ENCODE measurements at places on chromosomes 4 and X.
A peak's percentile ranks its signal among the peaks of the same experiment; 100 is the strongest.

- no peak for DNase-seq
Observed at GRCh38 chr4:152351080-152351479, 184.8 kb downstream of the FBXW7 start.

DNA sequence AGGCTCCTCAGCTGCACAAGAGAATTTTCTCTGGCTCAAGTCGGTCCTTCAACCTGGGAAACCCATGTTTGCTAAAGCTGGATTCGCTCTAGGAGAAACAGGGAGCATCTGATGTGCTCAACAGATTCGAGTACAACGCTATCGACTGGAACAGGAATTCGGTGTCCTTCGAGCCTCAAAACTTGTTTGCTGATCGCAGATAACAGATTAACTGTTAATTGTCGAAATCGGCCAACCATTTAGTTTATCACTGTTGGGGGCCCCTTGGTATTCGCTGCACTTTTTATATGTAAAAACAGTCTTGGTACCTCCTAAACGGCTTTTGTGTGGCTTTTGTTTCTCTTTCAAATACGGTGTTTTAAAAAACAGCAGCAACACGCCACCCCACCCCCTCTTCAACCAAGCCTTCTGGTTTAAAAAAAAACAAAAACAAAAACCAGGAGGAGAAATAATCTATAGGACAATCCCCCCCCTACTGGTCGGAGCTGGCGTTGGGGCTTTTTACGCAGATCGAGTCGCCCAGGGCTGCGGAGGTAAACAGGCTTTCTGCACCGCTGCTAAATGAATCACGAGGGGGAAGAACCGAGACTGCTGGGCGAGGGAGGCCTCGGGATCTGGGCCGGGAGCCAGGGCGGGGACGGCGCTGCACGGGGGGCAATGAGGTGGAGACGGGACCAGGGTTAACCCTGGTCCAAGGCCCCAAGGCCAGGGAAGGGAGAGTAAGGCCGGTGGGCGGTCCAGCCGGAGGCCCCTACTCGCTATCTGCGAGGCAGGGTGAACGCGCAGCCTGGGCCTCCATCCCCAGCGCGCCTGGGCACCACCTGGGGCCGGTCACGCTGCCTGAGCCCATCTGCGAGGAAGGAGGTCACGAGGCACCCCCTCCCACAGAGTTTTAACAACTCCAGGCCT lies 71.7 kb upstream of the BCOR start:
- peak; percentile 53 for DNase-seq

- DNase-seq, result no peak
Observed at GRCh38 chr4:41885456-41885855, 49.8 kb upstream of the TMEM33 start.

DNA sequence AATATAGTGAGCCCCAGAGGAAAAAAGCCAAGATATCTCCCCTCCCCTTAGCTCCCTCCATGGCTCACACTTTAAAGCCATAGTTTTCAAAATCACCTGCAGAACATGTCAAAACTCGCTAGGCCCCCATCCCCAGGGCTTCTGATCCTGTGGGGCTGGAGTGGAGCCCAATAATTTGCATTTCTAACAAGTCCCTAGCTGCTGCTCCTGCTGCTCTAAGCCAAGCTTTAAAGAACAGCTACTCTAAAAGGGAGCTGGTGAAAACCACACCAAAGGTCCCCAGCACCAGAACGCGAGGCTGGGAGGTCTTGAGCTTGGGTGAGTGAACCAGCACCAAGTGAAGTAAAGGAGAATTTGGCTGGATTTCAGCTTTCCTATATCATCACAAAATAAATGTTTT lies 237.1 kb downstream of the ZNF674 start:
- no peak for DNase-seq

DNA sequence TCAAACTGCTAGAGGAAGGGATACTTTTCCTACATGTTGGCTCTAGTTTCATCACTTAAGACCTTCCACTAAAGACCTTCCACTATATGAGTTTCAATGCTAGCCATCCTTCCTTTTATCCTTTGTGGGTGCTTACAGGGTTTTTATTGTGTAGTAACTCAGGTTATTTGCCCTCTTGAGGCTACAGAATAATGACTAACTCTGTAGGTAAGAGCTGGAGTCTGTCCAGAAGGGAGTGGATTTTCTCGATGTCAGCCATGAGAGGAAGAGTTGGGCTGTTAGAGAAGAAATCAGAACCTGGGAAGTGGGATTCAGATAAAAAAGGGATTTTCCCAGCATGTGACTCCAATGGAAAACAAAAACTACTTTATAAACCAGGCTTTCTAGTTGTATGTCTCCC lies 27.5 kb upstream of the HERC5 start:
- DNase-seq, result no peak

DNA sequence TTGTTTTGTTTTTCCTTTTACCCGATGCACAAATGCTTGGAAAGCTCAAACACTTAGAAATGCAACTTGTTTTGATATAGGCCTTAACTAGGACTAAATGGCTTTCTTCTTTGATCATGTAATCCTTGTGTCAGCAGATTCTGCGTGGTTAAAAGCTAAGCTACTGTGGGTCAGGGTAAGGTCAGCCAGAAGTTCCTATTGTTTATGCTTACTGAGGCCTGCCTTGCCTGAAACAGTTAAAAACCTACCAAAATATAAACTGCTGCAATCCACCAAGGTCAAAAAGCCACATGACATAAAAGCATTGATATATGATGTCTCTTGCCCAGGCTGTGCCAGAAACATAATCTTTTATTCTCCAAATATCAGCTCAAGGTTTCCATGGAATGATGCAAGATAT lies 223.4 kb downstream of the FAM47B start:
- DNase-seq, result no peak

- DNase-seq, result no peak
Observed at GRCh38 chr4:38672397-38673129, 8.6 kb downstream of the KLF3 start.

DNA sequence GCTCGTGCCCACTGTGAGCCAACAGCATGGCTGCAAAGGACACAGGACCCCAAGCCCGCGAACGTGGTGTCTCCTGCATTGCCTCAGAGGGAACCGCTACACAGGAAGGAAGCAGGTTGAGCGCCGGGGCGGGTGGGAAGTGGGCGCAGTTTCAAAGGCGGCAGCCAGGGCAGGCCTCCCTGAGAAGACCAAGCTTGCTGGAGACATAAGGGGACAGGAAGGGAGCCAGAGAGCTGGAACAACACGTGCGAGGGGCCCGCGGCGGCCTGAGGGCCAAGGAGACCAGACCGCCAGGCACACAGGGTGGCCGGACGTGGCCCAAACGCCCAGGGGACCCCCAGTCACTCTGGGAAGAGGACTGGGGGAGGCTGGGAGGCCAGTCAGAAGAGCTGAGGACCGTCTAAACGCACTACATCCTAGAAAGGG lies 32.0 kb downstream of the CTBP1 start:
- DNase-seq, result no peak

DNA sequence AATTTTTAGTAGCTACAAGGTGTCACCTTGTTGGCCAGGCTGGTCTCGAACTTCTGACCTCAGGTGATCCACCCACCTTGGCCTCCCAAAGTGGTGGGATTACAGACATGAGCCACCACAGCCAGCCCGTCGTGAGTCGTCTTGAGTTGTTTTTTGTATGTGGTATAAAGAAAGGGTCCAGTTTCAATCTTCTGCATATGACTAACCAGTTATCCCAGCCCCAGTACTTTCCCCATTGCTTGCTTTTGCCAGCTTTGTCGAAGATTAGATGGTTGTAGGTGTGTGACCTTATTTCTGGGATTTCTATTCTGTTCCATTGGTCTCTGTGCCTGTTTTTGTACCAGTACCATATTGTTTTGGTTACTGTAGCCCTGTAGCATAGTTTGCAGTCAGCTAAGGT lies 105.9 kb downstream of the OR13H1 start:
- no peak for DNase-seq

- DNase-seq, result no peak
Observed at GRCh38 chr4:119271361-119272085, 50.4 kb downstream of the FABP2 start.

- no peak for DNase-seq
Observed at GRCh38 chr4:156193106-156193505, 239.4 kb upstream of the CTSO start.

- no peak for DNase-seq
Observed at GRCh38 chr4:569958-570667, 6.0 kb downstream of the TMEM271 start.

GRCh38 chrX:121000589-121000988 lies 15.0 kb upstream of the CT47A1 start:
- no peak for DNase-seq

DNA sequence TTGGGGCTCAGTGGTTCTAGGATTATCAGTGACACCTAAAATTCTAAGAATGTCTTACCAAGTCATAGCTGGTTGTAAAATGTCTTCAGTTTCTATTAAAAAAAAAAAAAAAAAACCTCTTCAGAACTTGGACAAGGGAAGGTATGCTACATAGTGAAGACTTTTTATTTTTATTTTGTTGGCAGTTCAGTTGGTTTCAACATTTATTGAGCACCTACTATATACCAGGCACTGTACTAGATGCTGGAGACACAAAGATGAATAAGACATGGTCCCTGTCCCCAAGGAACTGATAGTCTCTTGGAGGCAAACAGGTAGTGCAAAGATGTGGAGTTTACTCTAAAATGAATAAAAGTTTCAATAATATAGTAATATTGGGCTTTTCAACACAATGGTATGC lies 8.9 kb upstream of the BBS7 start:
- DNase-seq, result no peak

DNA sequence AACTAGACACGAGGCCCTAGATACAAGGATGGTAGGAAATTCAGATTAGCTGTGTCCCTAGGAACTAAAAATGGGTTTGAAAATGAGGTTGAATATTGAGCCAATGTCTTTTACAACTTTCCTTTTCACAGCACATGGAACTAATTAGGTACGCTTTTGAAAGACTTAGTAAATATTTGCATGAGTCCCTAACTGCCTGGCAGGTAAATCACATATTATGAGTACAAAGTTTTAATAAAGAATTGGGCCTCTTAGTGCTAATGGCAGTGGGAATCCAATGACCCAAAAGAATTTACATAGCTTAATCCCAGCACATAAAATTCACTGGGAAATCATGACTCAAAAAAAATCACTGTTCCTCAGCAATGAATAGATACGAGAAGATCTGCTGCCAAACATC lies 16.8 kb downstream of the MUC7 start:
- no peak for DNase-seq

- no peak for DNase-seq
Observed at GRCh38 chr4:76874176-76874575, 23.8 kb downstream of the SOWAHB start.

GRCh38 chr4:106892786-106893185 lies 143.3 kb downstream of the DKK2 start:
- DNase-seq, result no peak

- no peak for DNase-seq
Observed at GRCh38 chr4:8176547-8177399, 18.2 kb upstream of the ABLIM2 start.

DNA sequence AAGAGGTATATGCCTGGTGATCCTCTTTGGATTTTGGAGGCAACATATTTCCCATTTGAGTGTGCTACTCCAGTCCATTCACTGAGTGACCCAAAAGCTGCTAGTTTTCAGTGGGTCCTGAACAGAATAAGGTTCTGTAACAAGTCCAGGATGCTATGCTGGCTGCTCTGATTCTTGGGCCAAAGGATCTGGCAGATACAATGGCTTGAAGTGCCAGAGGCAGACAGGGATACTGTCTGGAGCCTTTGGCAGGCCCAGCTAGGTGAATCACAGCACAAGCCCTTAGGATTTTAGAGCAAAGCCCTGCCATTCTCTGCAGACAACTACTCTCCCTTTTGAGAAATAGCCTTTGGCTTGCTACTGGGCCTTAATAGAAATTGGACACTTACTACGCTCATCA lies 40.6 kb downstream of the DCHS2 start:
- DNase-seq, result no peak

DNA sequence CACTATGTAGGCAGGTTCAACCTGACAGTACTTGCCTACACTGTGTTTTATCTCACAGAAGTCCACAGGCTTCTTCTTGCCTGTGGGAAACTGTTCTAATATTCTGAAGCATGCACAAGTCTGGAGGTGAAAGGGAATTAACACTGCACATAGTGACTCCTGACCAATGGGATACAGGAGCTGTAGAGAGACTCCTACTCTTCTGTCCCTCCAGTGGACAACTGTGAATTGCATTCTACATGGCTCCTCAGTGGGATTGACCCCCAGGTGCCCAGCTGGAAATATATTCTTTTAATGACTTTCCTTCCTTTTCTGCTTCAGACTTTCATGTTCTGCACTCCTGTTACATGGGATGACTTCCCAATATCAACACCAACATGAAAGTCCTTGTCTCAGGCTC lies 8.2 kb upstream of the YIPF6 start:
- no peak for DNase-seq

- no peak for DNase-seq
Observed at GRCh38 chr4:177947607-177948006, 505.4 kb upstream of the AGA start.

DNA sequence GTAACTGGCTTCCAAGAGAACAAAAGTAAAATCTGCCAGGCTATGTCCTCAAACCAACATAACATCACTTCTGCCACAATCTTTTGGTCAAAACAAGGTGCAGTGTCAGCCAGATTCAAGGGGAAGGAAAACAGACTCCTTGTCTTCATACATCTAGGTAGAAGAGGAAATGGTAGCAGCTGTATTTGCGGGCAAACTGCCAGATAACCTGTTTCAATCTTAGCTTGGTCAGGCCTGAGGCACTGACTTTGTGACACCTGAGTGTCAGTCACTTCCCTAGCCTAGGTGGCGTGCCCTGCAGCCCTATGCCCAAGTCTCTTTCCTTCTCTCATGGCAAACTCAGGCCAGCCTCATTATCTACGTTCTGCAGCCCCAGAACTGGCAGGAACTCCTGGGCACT lies 146.2 kb upstream of the JADE1 start:
- DNase-seq, result no peak

- peak; percentile 69 for DNase-seq
Observed at GRCh38 chr4:6953751-6954380, 44.2 kb downstream of the TBC1D14 start.

DNA sequence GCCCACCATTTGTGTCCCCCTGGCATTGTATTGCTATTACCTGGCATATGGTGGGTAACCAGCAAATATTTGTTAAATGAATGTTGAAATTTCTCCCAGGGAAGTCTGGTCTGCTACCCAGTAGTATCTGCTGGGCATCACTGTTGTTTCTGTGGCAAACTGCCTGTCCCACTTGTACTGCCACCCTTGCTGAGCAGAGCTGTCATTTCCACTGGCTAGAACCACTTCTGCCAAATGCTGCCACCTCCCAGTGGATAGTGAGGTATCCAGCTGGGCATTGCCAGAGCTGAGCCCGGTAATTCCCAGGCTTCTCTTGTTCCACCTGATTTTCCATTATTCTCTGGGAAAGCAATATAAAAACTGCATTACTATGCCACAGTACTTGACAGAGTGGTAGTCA lies 186.7 kb upstream of the NOCT start:
- DNase-seq, result no peak
